Stimulated activated CD4-positive, alpha-beta T cell treated with anti-CD3 and anti-CD28 coated beads, Interleukin-1b, Interleukin-23, amount 100 ng/mL, for 48 hours (primary cell): ENCODE measurements at places on chromosomes 3 and 15.

DNA sequence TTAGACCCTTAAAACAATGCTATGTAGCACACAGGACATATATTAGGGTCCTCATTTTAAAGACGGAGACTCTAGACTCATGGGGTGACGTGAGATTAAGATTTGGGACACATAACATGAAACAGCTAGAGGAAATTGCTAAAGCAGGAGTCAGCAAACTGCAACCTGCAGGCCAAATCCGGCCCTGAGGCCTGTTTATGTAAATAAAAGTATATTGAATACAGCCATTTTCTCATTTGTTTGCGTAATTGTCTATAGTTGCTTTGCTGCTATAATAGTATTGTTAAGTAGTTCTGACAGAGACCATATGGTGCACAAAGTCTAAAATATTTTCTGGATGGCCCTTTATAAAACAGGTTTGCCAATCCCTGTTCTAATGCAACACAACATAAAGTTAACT, 115.5 kb downstream of the TMCO5A start:
- DNase-seq, result no peak

- DNase-seq, result no peak
Measured at GRCh38 chr3:158337110-158337509, 227.2 kb downstream of the RSRC1 start.

DNA sequence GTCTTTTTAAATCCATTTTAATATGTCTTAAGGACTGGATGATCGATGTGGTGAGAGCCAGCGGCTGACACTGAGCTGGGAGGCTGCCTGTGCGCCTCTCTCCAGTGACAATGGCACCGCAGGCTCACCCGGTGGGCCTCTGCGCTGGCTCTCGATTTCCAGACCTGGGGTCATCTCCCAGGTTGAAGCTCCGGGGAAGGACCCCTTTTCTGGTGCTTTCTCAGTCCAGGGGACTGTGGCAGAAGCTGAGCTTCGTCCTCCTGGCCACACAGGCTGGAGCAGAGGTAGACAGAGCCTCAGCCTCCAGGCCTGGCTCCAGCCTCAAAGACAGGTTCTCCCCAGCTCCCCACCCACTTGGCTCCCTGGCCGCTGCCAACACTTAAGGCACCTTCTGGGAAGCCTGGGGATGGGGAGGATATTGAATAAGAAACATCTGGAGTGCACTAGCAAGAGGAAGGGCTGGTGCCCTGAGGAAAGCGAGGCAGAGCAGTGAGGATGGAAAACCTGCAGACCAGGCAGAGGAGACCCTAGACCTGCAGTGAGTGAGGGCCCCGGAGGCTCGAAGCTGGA, 154.2 kb upstream of the SMAD3 start:
- no peak for DNase-seq

DNA sequence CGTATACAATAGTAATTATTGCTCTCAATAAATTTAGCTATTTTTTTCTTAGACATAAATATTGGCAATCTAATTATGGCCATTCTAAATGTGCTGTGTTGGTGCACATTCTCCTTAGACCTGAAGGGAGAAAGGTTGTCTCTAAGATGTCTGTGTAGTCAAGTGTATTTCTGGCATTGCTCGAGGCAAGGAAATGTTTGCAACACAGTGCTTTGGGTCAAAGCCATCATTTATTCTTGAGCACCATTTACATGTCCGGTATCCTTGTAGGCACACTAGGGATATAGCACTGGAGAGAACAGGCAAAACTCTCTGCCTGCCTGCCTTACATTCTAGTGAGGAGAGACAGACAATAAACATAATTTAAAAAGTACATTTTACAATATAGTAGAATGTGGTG, 2.6 kb upstream of the PHLDB2 start:
- no peak for DNase-seq

- DNase-seq, result no peak
Measured at GRCh38 chr3:17411157-17411877, 331.1 kb downstream of the TBC1D5 start.

DNA sequence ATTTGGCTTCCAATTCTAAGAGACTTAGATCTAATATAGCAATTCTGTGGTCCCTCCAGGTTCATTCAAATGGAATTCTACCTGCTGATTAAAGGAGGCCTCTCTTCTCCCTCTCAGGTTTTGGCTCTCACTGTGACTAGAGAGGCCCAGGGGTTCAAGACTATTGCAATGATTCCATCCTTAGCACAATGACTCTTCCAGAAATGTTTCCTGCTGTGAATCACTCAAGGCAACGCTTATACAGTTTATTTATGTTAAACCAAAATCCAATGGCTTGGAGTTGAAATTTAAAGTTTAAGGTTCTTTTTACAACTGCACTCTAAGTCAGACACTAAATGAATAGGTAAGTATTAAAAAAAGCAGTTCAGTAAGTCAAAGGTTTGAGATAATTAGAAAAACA, 39.9 kb downstream of the IFT57 start:
- no peak for DNase-seq

GRCh38 chr15:59590027-59590426, 21.6 kb upstream of the GCNT3 start:
- peak; percentile 19 for DNase-seq

DNA sequence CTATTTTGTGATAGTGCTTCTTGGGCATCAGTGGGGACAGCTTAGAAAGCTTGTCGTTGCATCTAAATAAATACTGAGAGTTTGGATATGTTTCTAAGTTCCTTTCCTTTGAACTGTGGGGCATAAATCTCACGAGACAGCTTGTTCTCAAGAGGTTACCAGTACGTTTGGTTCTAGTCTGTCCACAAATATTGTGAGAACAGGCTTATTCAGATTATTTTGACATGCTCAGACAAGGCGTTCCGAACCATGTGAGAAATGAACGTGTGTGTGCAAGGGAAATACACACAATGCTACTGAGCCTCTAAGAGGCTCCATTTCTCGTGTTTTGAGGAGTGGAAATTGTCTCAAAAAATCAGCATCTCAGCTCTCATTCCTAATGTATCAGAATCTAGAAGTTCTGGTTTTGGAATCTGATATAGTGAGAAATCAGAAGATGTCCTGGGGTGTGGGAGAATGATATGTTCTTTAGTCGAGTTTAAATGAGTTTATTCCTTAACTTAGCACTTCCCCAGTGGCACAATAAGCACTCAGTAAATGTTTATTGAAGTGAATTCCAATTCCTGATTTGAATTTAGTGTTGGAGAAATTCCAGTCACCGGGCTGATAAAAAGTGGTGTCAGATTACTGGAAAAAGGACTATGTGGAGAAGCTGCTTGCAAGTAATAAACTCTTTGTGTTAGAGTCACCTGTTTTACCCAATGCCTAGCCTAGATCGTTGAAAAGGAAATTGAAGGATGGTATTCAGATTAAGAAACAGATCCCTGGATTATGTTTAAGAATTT, 481.5 kb downstream of the LPP start:
- DNase-seq, result no peak

DNA sequence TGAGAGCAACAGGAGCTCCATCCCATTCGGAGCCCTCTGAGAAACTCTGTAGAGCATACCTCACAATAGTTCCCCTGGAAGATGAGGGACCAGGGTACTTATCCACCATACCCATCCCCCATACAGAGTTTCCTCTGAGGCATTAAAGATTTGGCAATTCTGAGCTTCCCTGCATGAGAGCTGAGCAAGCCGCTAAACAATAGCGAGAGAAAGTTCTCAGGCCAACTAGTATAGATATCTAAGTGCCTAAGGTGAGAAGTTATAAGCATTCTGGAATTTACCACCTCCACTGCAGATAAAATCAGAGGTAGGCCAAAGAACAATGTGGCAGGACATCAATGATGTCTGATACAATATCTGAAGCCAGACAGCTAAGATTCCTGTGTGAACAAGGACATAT, 129.1 kb upstream of the MBNL1 start:
- no peak for DNase-seq

DNA sequence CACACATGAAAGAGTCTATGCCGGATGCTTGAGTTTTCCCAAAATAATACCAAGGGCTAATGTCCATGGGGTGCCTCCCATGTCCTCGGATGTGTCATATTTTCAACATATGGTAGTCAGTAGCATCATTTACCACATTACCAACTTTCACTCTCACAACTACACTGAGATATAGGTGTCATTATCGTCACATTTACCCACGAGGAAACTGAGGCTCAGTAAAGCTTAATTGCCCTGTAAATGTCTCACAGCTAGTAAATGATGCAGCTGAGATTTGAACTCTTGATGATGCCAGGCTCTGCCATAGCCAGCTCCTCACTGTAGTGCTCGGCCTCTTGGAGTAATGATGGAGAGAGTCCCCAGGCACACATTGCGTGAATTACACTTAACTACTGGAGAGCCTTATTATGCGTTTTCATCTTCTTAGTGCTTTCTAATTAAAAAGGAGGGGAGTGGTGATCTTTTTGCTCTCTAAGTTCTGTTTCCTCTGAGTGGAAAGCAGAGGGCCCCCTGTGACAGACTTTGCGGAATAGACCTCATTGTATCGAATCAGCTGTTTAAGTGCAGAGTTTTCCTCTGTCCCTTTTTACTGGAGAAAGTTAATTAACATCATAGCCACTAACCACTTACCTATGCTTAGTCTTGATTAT, 142.0 kb upstream of the SLCO3A1 start:
- no peak for DNase-seq

DNA sequence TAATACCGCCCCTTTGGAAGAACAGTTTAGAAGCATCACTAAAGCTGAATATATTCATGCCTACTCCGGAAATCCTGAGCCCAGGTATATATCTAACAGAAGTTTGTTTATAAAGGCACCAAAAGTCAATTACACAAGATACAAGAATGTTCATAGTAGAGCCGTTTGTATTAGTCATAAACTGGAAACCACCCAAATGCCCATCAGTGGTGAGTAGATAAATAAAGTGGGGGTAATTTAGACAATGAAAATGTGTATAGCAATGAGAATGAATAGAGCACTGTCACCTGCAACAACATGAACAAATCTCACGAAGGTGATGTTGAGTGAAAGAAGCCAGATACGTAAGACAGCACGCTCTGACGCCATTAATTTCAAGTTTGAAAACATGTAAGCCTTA, 68.3 kb upstream of the GLCE start:
- no peak for DNase-seq

DNA sequence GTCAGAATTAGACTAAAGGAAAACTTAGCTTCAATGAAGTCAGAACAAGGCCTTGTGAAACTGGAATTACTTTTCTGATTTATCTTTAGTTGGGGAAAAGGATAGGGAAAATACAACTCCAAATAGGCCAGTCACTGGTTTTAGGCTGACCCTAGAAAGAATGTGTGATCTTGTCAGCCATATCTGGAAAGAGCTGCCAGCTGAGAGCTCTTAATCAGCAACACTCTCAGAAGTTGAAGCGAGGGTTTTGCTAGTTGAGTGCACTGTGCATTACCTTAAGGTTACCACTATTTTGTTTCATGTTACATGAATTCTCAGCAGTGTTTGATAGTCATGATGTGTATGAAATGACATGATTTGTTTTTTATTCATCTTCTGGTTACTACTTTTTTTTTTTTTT, 905.3 kb upstream of the ALCAM start:
- no peak for DNase-seq

DNA sequence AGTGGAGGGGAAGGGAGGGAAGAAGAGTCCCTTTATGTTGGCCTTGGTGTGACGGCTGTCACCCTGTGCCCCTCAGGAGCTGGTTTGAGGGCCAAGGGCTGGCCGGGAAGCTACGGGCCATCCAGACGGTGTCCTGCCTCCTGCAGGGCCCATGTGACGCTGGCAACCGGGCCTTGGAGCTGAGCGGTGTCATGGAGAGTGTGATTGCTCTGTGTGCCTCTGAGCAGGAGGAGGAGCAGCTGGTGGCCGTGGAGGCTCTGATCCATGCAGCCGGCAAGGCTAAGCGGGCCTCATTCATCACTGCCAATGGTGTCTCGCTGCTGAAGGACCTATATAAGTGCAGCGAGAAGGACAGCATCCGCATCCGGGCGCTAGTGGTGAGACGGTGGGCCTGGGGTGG, 8.1 kb upstream of the RCCD1 start:
- DNase-seq, result no peak

DNA sequence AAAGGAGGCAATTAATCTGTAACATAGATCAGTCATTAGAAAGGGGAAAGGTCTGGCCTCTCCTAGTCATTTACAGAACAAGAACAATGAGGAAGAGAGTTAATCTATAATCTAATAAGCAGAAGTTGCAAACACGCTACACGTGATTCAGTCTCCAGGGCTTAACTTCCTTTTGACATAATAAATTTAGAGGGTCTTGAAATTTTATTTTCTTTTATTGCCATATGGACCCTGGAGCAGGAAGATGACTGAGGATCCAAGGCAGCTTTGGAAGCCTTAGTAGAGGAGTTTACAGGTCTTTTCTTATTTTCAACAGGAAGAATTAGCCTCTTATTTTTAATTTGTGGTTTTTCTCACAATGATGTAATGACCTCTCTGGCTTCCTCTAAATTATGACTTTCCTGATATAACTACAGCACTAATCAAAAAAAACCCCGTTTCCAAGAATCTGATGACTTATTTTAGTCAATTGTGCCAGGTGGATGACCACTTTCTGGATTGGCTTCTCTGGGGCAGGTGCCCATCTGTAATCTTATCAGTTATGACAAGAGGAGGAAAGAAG, 32.2 kb downstream of the ADGRG7 start:
- no peak for DNase-seq

DNA sequence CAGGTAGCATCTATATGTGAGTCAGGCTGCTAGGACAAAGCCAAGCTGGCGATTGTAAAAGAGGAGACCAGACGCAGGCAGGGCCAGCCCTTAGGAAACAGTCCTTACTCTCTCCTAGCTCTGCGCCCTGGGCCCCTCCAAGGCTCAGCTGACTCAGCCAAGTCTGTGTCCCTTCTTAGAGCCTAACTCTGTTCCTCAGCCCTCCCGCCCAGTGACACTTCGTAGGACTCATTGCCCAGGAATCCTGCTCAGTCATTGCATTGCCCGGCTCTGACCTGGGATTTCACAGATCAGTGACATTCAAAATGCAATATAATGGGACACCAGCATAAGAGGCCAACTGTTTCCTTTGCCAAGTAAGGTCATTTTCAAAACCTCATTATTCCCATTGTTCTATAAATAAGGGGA, 244.2 kb downstream of the TLE3 start:
- DNase-seq, result no peak

- no peak for DNase-seq
Measured at GRCh38 chr3:170259907-170260306, 37.7 kb downstream of the PRKCI start.

DNA sequence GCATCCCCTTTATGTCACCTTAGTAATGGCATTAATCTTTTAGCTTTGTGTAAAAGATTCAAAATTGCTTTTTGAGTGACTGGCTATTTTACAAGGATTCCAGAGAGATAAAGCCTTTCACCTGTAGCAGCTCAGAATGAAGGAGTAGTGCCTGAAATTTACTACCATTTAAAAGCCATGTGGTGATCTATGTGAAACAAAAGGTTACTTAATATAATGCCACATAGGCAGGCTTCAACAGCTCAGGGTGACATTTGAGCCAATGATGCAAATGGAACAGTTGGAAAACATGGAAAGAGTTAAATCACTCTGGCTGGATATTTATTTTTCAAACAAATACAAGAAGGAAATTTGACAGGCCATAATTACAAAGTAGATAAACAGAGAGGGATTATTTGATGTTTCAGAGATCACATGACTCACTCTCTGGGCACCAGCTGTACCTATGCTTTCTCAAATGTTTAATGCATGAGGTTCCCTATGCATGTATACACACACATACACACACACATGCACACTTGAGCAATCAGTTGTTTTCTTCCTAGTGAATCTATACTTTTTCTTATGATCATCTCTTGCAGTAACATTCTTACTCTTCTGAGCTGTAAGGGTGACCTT, 171.5 kb downstream of the ZMAT3 start:
- no peak for DNase-seq

- DNase-seq, result no peak
Measured at GRCh38 chr3:68206524-68207117, 552.2 kb upstream of the SUCLG2 start.
